ENCODE measurements at places on chromosomes 7 and 10. TPM values are rescaled to one million over a fixed set of nuclear protein-coding genes. Genes with fewer than 3 reads are reported as not detected.
A peak's percentile ranks its signal among the peaks of the same experiment; 100 is the strongest.

DNA sequence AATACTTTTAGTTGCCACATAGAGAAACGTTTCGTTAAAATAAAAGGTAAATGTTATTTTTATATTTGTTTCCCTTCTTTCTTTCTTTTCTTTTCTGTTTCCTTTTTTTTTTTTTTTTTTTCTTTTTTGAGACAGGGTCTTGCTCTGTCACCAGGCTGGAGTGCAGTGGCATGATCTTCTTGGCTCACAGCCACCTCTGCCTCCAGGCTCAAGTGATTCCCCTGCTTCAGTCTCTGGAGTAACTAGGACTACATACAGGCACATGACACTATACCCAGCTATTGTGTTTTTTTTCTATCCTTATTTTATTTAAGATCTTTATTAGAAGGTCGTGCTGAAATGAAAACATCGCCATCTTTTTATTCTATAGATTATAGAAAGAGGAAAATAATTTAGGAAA, 661.8 kb upstream of the MBL2 start:
- no peak for DNase-seq

DNA sequence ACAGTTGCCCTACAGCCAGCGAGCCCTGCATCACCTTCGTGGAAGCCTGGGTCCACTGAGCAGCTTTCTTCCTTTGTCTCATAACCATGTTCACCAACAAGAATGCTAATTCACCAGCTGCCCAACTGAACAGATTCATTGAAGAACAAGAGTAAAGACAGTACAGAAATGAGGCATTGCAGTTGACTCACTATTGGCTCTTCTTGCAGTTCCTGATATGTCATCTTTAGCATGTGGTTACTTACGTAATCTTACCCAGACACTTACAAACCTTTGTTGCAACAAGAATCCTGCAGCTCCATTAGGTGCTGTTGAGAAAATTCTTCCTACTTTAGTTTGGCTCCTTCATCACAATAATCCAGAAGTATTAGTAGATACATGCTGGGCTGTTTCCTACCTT, 174.0 kb upstream of the TPK1 start:
- no peak for DNase-seq

- no peak for DNase-seq
Measured at GRCh38 chr7:99731638-99732374, 3.2 kb downstream of the CYP3A7 start.

The AFAP1L2 gene
- 2.5 TPM for total RNA-seq

DNA sequence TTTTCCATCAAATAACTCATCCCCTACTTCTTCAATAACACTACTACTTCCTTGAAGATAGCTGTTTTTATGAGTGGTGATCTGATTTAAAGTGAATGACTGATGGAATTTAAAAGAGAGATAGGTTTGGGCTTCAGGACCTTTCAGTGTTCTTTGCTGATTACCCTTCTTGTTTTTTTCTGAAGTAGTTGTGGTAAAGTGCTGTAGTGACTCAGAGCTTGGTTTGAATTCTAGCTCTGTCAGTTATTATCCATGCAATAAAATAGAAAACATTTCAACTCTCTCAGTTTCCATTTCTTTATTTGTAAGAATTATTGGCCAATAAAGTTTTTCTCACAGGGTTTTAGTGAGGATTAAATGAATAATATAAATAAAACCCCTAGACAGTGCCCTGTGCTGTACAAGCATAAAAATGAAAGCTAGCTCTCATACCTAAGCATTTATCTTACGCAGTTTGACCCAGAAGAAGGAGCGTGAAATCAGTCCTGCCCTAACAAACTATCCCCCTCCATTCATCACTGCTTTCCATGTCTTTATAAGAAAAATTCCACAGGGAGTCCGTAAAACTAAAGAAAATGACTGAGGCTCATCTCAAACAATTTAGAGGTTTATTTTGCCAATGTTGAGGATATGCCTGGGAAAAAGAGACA, 25.1 kb upstream of the AKAP9 start:
- DNase-seq: no peak

DNA sequence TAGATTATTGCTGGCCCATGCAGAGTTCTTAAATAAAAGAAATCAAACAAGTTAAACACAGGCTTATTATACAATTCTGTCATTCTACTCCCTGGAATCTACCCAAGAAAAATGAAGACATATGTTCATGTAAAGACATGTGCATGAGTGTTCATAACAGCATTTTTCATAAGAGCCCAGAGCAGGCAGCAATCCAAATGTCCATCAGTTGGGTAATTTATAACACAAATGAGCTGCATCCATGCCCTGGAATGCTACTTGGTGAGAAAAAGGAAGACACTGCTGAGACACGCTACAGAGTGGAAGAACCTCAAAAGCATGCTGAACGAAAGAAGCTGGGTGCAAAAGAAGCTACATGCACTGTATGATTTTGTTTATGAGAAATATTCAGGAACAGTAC, 342.6 kb downstream of the TCERG1L start:
- DNase-seq: no peak

DNA sequence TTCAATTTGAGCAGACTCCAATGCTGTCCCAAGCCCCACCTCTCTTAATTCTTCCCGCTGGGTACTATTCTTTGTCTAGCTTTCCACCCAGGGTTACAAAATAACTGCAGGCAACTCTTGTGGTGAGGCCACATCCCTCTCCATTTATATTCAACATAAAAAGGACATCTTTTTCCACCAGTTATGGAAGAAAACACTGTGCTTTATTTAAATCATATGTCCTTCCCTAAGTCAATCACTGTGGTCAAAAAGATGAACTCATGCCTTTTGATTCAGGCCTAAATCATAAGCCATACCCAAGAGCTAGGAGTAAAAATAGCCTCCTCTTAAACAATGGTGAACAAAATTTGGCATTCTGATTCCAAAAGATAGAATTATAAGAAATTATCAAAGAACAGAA, 386.0 kb downstream of the SEMA3D start:
- no peak for DNase-seq

- DNase-seq: peak; percentile 64
Measured at GRCh38 chr7:50147951-50148808, 55.1 kb upstream of the ZPBP start.

The GPAM gene
- total RNA-seq: 17.2 TPM

GRCh38 chr7:95478272-95479037, 7.3 kb upstream of the ASB4 start:
- no peak for DNase-seq

DNA sequence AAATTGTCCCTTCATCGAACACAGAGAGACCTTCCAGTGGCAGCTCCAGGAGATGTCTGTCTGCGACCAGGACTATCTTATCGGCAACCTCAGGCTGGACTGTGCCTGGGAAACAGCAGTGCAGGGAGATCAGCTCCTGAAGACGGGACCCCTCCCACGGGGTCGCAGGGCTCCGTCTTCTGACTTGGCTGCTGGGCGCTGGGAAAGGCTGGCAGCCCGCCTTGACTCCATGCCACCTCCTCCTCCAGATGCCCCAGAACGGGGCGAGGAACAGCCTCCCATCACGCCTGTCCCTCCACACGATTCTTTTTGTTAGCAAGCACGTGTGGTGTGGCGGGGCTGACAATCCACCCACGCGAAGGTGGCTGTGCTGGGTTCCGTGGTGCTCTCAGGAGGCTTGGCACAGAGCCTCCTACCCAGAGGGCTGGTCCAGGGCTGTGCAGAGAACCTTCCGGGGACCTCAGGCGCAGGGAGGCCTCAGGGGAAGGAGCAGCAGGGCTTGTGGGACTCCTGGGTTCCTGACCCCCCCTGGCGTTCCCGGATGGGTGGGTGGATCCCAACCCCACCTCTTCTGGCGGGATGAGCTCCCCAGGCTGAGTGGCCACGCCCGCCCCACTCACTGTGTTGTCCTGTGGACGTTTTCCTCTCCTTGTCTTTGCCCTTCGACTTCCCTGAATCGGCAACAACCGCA, 47.6 kb upstream of the NKX6-2 start:
- DNase-seq: no peak

The CADPS2 gene
- not detected for total RNA-seq

The TMEM60 gene
- 8.9 TPM for total RNA-seq

- DNase-seq: no peak
Measured at GRCh38 chr7:4786015-4786414, 10.6 kb downstream of the AP5Z1 start.

The TRIM4 gene
- 30.0 TPM for total RNA-seq

DNA sequence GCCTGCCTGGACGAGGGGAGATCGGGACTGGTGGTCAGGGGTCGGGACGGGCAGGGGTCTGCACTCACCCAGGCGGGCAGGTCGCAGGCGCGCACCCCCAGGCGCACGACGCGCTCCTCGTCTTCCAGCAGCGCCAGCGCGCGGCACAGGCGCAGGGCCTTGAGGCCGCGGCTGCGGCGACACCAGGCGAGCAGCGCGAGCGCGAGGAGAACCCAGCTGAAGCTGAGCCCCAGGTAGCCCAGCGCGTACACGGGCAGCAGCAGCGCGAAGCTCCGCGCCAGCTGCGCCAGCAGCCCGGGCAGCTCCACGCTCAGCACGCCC, 328 bp downstream of the ESYT2 start:
- no peak for DNase-seq

GRCh38 chr10:124595143-124595883, 133.7 kb downstream of the LHPP start:
- no peak for DNase-seq

DNA sequence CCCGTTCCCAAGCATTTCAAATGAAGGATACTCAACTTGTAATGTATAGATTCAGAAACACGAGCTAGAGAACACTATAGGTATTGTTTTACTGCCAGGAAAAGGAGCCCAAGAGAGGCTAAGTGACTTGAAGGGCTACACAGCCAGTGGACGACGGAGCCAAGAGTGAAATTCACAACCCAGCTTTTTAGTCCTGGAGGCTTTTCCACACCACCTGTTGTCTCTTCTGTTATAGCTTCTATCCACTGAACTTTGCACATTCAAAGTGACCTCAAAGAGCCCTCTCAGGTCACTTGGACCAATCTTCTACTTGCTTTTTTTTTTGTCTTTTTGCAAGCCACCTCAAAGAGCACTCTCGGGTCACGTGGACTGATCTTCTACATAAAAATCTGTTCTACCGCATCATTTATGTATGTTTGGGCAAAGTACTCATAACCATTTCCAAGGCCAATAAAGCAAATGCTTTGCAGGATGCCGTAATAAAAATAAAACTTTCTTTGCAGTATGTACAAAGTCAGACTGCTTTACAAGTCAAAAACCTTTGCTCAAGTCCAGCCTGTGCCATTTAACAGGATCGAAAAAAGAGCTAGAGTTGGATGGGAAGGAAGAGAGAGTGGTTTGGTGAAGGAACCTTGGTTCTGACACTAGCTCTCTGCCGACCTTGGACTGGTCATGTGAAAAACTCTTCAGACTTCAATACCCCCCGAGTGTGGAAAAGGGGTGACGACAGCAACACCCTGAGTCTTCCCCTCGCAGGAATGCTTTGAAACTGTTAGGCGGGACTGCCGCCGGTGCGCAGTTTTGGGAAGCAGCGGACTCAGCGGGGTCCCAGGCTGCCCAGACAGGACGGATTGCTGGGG, 821 bp downstream of the SLC35B4 start:
- no peak for DNase-seq

The MYH16 gene
- not detected for total RNA-seq

DNA sequence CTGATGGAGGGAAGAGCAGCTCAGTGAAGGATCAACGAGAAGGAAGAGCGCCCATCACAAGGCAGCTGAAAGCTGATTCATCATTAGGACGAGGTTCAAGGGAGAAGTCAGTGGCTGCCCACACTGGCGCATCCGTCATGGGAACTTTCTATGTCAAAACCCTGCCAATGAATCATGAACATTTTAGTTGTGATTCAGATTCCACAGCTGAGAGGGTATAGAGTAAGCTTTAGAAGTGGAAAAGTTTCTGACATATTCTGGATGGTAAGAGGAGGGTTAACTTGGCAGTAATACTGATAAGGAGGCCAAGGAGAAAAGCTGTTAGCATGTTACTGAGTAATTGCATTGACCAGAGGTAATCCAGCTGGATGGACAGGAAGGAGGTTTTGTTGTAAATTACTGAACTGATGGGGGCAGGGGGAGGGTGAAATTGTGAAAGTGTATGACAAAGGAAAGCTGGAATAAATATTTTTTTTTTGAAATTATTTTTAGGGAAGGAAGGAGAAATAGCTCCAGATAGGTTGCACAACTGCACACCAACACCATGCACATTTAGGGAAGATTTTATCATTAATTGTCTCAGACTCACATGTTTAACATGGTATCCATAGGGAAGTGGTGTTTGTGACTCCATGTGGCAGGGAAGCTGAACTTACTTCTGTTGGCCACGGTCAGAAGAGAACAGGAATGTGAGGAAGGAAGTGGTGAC, 78.3 kb upstream of the NRP1 start:
- no peak for DNase-seq

DNA sequence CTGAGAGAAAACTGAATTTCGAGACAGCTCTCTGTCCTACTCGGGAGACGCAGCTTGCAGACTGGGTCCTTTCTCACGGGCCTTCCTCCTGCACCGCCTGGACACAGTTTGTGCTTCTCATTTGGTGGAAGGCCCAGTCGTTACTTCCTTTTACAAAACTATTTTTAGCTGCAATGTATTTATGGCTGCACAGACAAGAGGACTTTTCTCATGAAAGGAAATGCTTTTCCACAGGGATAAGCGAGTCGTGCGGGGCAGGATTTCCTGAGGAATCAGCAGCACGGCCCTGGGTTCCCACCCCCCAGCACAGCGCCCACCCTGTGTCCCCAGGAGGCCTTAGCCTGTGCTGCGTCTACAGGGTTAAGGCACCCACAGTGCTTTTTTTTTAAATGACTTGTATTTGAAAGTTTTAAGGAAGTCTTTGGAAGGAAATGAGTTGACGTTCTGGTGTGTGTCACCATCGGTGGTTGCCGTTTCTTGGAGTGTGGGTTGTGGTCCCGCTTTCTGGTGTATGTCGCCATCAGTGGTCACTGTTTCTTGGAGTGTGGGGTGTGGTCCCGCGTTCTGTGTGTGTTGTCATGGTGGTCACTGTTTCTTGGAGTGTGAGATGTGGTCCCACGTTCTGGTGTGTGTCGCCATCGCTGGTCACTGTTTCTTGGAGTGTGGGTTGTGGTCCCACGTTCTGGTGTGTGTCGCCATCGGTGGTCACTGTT, 50.9 kb downstream of the INPP5A start:
- DNase-seq: no peak

The BCAP29 gene
- 46.5 TPM for total RNA-seq

- DNase-seq: no peak
Measured at GRCh38 chr10:5260828-5261227, 64.2 kb downstream of the AKR1C4 start.

DNA sequence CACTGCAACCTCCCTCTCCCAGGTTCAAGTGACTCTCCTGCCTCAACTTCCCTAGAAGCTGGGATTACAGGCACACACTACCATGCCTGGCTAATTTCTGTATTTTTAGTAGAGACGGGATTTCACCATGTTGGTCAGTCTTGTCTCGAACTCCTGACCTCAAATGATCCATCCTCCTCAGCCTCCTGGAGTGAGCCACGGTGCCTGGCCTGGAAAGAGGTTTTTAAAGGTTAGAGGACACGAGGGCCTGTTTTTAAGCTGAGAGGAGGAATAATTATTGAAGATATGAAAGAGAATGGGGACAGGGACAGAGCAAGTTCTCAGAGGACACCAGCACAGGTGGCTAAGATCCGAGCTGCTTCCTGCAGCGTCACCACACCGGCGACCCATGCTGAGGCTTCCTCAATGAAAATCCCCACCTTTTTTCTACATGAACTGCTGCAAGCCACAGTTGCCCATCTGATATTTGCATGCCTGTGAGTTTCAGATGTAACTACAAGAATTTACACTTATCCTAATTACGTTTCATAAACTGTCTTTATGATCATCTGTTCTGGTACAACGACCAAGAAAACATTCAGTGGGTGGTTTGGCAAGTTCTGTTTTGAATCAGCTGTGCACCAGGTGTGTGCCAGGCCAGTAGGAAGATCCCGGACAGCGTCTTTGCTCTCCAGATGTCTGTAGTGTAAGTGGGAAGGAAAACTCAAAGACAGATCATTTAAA, 76.0 kb downstream of the HIP1 start:
- no peak for DNase-seq

The MSS51 gene
- total RNA-seq: 1.5 TPM

The LEP gene
- total RNA-seq: not detected

The PRPS1L1 gene
- not detected for total RNA-seq
